ENCODE measurements at places on chromosomes 12 and 14.

- DNase-seq: no peak
Measured at GRCh38 chr12:70724444-70724843, 87.2 kb upstream of the PTPRB start.

DNA sequence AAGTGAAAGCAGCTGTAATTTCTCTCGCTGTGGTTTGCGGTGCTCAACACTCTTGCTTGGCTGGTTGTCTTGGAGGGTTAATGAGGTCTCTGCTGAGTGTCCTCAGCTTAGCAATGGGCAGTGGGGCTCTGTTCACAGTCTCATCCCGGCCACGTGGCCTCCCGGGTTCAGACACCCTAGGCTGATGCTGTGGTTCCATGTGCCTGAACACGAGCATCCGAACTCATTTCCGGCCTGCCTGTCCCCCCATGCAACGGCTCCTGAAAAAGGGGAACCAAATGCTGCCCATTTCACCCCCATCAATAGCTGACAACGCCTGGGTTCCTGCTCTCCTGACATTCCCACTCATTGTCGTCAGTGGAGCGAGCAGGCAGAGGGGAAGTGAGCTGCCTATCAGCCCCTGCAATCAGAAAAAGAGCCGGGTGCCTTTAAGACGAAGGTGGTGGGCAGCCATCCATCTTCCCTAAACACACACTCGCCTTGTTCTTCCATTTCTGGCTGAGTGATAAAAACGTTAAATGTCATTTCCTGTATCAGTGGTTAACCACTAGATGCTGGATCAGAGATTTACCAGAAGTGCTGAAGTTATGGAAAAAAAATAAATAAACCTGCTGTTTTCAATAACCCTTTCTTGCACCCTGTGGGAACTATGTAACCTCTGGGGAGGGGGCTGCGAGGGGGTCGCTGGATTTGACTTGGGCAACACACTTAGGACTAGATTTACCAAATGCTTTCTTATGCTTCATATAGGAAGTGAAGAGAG, 60.3 kb upstream of the BCL2L14 start:
- peak; percentile 92 for DNase-seq

DNA sequence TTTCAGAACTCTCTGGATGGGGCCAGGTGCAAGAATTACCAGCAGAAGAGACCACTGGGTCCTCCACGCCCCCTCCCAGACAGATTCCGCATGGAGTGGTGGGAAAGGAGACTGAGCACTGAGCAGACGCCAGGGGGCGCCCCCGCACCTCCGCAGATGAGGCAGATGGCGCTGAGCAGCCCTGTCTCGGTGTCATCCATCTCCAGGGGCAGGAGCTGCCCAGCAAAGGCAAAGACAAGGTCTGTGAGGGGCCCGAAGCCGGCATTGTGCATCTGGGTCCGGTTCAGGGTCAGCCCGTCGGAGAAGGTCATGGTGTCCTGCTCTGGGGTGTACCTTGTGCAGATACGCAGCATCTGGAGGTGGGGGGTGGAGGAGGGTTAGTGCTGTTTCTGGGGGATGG, 6.3 kb upstream of the ITGB7 start:
- DNase-seq: peak; percentile 88

GRCh38 chr14:54600717-54601109, 33.8 kb downstream of the SAMD4A start:
- peak; percentile 31 for DNase-seq

DNA sequence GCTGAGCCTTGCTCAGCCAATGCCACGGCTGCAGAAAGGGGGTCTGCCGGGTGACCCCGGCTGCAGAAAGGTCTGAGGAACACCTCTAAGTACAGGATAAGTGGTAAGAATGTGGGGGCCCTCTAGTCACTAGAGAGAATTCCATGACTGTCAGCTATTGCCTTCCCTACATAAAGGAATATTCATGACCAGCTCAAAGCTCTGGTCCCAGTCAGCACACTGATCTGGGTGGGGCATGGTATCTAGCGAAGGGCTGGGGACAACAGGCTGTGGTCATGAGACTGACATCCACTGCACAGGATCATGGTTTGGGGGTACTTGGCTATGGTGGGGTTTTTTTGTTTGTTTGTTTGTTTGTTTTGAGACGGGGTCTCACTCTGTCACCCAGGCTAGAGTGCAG, 42.1 kb downstream of the DCAF4 start:
- no peak for DNase-seq

GRCh38 chr12:108312693-108313189, 26.4 kb downstream of the CMKLR1 start:
- DNase-seq: no peak

Measured in COLO829 (cell line).